ENCODE measurements at places on chromosomes 5 and 9.

- DNase-seq, result no peak
Observed at GRCh38 chr5:124285733-124286132, 460.7 kb downstream of the ZNF608 start.

DNA sequence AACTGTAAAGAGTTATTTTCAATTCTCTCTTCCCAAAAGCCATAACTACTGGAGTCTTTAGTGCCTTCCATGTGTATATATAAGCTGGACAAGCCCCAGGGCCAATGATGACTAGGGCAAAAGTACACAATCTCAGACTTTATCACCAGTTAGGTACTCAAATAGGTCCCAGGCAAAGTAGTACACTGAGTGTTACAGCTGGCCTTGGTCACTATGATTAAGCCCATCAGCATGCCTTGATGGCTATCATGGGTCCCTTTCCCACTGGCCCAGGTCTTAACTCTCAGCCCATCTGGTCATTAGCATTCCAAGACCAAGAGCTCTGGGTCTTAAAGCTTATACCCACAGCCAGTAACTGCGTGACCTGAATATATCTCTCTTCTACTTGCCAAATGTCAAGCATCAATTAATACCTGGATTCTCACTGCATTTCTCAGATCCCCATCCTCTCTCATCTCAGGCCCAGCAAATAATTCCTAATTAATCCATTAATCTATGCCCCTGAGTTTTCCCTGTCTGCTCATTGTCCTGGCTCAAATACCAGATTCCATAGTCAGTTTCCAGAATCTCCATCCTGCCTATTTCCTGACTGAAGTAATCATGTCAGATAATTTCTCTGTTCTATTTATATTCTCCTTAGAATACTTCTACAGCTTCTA is 62.3 kb downstream of the NR6A1 start:
- no peak for DNase-seq

GRCh38 chr5:180604271-180604670 is 13.0 kb upstream of the SCGB3A1 start:
- no peak for DNase-seq

- no peak for DNase-seq
Observed at GRCh38 chr5:63564789-63565188, 397.5 kb downstream of the HTR1A start.

DNA sequence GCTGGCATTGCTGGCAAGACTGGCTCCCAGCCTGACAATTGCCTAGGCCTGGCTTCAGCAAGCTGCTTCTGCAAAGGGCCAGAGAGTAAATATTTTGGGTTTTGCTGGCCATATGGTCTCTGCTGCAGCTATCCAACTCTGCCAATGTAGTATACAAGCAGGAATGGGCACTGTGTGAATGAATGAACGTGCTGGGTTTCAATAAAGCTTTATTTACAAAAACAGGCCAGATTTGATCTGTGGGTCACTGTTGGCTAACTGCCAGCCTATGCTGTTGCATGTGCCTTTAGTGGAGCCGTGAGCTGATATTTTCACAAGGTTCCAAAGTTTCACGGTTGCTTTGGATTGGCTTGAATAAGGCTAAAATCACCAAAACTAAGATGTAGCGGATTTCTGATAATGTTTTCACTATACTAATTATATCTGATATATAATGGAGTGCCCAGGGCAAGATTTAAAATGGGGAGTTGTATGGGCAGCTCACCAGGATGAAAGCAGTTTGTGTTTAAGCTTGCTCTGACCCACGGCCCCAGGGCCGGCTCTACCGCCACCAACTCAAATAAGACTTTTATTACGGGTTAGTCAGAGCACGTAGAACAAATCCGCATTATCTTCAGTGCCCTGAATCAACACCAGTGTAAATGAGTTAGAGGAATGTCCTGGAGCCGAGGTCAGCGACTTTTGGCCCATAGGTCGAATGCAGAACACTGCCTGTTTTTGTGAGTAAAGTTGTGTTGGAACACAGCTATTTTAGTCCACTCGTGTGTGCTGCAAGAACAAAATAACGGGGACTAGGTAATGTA is 98.6 kb upstream of the DAP start:
- DNase-seq, result no peak

GRCh38 chr5:152532714-152533113 is 127.6 kb upstream of the NMUR2 start:
- DNase-seq, result peak; percentile 18

GRCh38 chr5:91162534-91163381 is 220.4 kb downstream of the ARRDC3 start:
- peak; percentile 59 for DNase-seq

DNA sequence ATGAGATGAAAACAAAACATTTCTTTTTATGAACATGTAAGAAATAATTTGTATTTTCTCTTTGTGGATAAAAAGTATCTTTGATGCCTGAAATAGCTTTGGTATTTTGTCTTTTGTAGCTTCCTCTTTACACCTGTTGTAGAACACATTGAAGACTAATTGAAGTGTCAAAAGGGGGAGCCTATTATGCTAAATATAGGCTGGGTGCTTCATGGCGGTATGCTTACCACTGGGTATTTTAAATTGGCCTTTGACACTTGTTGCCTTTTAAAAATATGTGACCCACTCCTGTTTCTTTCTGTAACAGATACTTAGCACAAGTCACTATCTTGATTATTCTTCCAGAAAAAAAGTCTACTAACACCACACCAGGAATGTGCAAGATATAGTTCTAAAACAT is 226.4 kb downstream of the KIAA0825 start:
- no peak for DNase-seq

DNA sequence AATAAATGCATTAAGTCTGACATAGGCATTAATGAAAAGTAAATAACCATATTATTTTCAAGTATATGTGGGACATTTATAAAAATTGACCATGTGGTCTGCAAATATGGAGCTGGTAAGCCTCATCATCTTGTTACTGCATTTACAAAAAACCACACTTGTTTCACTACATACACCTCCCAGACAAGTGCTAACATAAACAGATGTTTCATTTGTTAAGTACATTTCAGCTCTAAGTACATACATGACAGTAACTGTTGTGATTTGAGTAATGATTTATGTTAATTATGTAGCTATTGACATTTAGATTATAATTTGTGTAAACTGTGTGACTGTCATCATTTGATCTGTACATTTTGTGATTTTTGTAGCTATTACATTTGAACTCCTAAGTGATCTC is 13.9 kb downstream of the IDNK start:
- no peak for DNase-seq

DNA sequence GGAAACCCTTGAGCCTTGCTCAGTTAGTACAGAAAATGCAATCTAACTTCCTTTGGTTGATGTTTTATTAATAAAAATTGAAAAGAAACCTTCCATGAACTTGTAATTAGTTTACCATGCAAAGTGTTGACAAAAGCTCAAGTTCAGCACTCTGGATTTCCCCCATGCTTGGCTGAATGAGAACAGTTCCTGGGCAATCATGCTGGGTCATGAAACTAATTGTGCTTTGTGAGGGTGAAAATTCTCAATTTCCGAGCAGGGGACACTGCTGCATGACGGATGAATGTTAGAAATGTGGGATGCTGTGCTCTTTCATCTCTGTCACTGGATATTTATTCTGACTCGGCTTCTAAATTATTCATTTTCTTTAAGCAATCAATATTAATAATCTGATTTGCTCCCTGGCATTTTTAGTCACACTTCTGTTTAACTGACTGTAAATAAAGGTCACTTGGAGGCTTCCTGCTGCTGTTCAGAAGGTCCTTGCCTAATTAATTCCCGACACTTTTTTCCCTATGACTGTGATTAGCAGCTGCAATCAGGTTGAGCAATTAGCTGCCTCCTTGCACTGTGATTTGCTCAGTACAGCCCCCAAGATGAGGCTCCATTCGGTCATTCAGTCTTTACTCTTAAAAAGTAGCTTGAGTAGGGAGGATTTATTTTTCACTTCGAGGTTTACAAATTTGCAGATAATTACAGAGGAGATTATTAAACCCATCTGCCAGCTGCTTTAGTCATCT is 678.1 kb upstream of the ZNF608 start:
- DNase-seq, result no peak

DNA sequence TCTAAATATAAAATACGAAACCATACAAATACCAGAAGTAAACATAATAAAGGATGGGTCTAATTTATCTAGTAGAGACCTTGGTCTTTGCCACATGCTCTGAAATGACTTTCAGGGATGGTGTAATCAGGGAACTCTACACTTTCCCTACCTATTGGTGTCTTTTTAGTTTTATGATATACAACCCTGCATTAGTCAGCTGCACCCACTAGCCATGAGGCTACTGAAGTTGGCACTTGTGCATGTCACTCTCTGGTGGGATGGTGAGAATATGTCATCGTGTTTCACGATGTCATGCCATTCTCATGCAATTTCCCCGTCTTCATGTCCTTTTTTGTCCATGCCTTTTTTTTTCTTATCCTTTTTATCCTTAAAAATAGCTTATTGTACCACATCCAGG is 234.9 kb upstream of the ACTBL2 start:
- DNase-seq, result no peak
